NCI-H2029 (cell line): ENCODE measurements at places on chromosomes 7 and 10.

- no peak for DNase-seq
Observed at GRCh38 chr7:137655804-137656203, 191.0 kb downstream of the DGKI start.

GRCh38 chr7:42671627-42672026 lies 240.2 kb downstream of the C7orf25 start:
- DNase-seq = no peak

DNA sequence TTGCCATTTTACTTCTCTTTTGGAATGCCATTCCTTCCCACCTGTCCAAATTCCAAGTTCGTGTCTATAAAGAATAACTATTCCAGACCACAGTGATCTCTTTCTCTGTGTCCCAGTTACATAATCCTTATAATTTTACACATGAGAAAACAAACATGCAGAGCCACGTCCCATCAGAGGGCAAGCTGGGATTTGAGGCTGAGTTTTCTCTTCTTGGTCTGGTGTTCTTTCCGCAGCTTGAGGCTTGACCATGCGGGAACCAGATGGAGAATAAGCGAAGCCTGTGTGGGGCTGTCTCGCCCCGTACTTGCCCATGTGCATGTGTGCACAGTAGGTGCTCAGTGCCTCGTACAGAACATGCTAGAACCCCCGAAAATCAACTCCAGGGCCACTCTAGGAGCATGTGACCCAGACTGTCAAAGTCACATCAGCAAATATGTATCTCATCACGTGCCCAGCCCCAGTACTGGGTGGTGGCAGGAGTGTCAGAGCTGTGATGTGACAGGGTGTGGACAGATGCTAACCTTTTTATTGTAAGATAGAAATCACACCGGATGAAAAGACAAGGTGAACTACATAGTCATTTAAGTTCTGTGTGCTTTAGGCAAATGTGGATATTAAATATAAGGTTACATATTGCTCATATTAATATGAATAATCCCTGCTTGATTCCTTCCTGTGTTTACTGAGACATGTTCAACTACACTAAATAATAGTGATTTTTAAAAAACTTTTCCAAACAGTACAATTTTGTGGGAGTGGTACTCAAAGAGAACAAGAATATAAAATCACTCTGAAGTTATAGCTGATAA lies 3.2 kb downstream of the INSIG1 start:
- no peak for DNase-seq

DNA sequence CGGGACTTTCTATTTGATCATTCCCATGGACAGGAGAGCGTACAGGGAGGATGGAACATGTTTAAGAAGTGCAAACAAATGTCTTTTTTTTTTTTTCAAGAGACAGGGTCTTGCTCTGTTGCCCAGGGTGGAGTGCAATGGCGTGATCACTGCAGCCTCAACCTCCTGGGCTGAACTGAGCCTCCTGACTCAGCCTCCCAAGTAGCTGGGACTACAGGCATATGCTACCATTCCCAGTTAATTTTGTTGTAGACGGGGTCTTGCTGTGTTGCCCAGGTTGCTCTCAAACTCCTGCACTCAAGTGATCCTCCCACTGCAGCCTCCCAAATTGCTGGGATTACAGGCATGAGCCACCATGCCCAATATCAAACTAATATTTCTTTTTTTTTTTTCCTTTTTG lies 40.5 kb downstream of the SPDYE5 start:
- no peak for DNase-seq

GRCh38 chr7:118281196-118281595 lies 56.7 kb downstream of the ANKRD7 start:
- DNase-seq = no peak

- no peak for DNase-seq
Observed at GRCh38 chr7:21946222-21946709, 567 bp upstream of the CDCA7L start.
